Activated CD8-positive, alpha-beta T cell treated with anti-CD3 and anti-CD28 coated beads, Interleukin-2, amount 10 ng/mL, durations not matched to agents 7 days and 5 days (primary cell): ENCODE measurements at places on chromosomes 16 and 17. TPM values are rescaled to one million over a fixed set of nuclear protein-coding genes. Genes with fewer than 3 reads are reported as not detected.

DNA sequence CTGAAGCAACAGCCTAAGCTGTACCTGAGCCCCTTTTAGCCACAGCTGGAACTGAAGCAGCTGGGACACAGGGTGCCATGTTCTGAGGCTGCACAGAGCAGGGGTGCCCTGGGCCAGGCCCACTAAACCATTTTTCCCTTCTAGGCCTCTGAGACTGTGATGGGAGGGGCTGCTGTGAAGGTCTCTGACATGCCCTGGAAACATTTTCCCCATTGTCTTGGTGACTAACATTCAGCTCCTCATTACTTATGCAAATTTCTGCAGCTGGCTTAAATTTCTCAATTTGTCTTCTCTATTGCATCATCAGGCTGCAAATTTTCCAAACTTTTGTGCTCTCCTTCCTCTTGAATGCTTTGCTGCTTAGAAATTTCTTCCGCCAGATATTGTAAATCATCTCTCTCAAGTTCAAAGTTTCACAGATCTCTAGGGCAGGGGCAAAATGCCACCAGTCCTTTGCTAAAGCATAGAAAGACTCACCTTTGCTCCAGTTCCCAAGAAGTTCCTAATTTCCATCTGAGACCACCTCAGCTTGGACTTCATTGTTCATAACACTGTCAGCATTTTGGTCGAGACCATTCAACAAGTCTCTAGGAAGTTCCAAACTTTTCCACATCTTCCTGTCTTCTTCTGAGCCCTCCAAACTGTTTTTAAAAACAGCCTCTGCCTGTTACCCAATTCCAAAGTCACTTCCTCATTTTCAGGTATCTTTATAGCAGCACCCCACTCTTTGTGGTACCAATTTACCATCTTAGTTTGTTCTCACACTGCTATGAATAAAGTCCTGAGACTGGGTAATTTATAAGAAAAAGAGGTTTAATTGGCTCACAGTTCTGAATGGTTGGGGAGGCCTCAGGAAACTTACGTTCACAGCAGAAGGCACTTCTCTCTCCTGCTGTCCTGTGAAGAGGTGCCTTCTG, 49.8 kb downstream of the TMEM100 start:
- no peaks in the 10 kb centered on the region for H3K36me3 ChIP-seq
- no peak overlapping the region for H3K4me3 ChIP-seq
- peaks cover 4% of the 10 kb centered on the region for H3K27me3 ChIP-seq
- H3K27ac ChIP-seq: no peak overlapping the region
- DNase-seq: no peak

KRT27 gene
- total RNA-seq: not detected

GRCh38 chr17:81888105-81888987, 3.0 kb downstream of the ALYREF start:
- H3K36me3 ChIP-seq: peaks cover 57% of the 10 kb centered on the region
- no peaks in the 10 kb centered on the region for H3K27me3 ChIP-seq
- no peak for DNase-seq
- peak overlapping the region; percentile 32 for H3K4me3 ChIP-seq
- peak overlapping the region; percentile 50 for H3K27ac ChIP-seq
- peaks cover 37% of the 10 kb centered on the region for H3K4me1 ChIP-seq

- DNase-seq: no peak
- no peak within 1 kb of the TSS for H3K27ac ChIP-seq
- H3K4me1 ChIP-seq: no peaks in the 10 kb centered on the region
- peaks cover 32% of the 10 kb centered on the region for H3K27me3 ChIP-seq
These were observed at the start of gene CCDC92B for GRCh38 chr17:2749058-2749783. Gene CCDC92B, minus strand, starts transcription at chr17:2749652. Its CDS starts 14,507 bp downstream, at chr17:2735145.

DNA sequence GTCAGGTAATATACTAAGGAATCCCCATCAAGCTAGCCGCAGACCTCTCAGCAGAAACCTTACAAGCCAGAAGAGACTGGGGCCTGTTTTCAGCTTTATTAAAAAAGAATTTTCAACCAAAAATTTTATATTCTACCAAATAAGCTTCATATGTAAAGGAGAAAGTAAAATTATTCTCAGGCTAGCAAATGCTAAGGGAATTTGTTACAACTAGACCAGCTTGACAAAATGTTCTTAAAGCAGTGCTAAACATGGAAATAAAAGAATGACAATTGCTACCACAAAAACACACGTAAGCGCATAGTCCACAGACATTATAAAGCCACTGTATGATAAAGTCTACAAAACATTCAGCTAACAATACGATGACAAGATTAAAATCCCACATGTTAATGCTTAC, 449.4 kb upstream of the MON1B start:
- H3K4me3 ChIP-seq: no peak overlapping the region
- no peak for DNase-seq
- no peak overlapping the region for H3K27ac ChIP-seq
- H3K27me3 ChIP-seq: no peaks in the 10 kb centered on the region

DNA sequence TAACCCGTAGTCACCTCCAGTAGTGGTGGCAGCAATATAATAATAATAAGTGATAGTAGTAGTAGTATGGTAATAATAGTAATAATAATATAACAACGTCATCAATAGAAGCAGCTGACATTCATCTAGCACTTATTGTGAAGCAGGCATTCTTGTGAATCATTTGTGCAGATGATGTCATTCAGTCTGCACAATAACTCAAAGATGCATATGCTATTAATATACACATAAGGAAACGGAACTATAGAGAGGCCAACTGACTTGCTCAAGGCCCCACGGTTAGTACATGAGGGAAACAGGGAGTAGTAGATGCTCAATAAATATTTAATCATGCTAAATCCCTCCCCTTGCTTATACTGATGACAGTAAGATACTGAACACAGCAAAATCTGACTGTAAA, 35.4 kb upstream of the GAN start:
- H3K4me3 ChIP-seq: no peak overlapping the region
- H3K27me3 ChIP-seq: no peaks in the 10 kb centered on the region
- no peaks in the 10 kb centered on the region for H3K36me3 ChIP-seq
- H3K4me1 ChIP-seq: no peaks in the 10 kb centered on the region
- no peak for DNase-seq
- H3K27ac ChIP-seq: no peak overlapping the region

GRCh38 chr17:64786337-64786736, 124.2 kb upstream of the SMURF2 start:
- no peak overlapping the region for H3K27ac ChIP-seq
- no peaks in the 10 kb centered on the region for H3K27me3 ChIP-seq
- peaks cover 29% of the 10 kb centered on the region for H3K4me1 ChIP-seq
- H3K36me3 ChIP-seq: peaks cover 16% of the 10 kb centered on the region
- no peak overlapping the region for H3K4me3 ChIP-seq

DNA sequence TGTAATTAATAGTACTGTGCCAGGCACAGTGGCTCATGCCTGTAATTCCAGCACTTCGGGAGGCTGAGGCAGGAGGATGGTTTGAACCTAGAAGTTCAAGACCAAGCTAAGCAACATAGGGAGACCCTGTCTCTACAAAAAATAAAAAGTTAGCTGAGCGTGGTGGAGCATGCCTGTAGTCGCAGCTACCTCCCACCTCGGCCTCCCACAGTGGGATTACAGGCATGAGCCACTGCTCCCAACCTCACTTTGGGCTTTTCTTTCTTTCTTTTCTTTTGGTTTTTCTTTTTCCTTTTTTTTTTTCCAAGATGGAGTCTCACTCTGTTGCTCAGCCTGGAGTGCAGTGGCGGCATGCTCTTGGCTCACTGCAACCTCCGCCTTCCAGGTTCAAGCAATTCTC, 137.8 kb downstream of the MRM1 start:
- H3K27me3 ChIP-seq: peaks cover 11% of the 10 kb centered on the region
- H3K4me3 ChIP-seq: no peak overlapping the region
- no peak overlapping the region for H3K27ac ChIP-seq
- no peak for DNase-seq
- H3K4me1 ChIP-seq: no peaks in the 10 kb centered on the region

- DNase-seq: peak; percentile 60
- peak overlapping the region; percentile 99 for H3K27ac ChIP-seq
- peaks cover 93% of the 10 kb centered on the region for H3K4me1 ChIP-seq
- no peaks in the 10 kb centered on the region for H3K27me3 ChIP-seq
These were observed 101.8 kb downstream of the XYLT1 start for GRCh38 chr16:17368951-17369350.

GRCh38 chr17:31388770-31389656, 2.5 kb upstream of the RAB11FIP4 start:
- H3K27me3 ChIP-seq: peaks cover 42% of the 10 kb centered on the region
- DNase-seq: peak; percentile 54

GRCh38 chr17:75848523-75849278, 4.5 kb upstream of the UNC13D start:
- peak; percentile 88 for DNase-seq
- peak overlapping the region; percentile 51 for H3K27ac ChIP-seq
- no peak overlapping the region for H3K4me3 ChIP-seq
- H3K27me3 ChIP-seq: no peaks in the 10 kb centered on the region

DNA sequence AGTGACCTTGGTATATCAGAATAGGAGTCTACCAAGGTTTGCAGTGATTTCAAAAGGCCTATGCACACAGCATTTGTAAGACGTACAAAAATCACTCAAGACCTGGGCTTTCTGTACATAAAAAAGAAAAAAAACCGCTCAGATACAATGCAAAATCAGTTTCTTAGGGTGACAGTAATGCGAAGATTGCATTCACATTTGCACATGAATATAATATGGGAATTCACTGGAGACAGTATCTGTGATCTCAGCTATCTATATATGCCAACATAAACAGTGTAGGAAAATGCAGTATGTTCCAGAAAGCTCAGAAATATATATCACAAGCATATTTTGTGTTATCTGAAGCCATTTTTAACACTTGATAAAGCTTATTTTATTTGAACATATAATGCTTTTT, 176.4 kb upstream of the MYOCD start:
- no peaks in the 10 kb centered on the region for H3K27me3 ChIP-seq
- H3K27ac ChIP-seq: no peak overlapping the region
- H3K36me3 ChIP-seq: no peaks in the 10 kb centered on the region
- DNase-seq: no peak
- H3K4me3 ChIP-seq: no peak overlapping the region

- peaks cover 95% of the 10 kb centered on the region for H3K4me1 ChIP-seq
- H3K36me3 ChIP-seq: peaks cover 48% of the 10 kb centered on the region
- peak overlapping the region; percentile 23 for H3K4me3 ChIP-seq
- H3K27ac ChIP-seq: peak overlapping the region; percentile 93
- DNase-seq: no peak
- H3K27me3 ChIP-seq: no peaks in the 10 kb centered on the region
These were observed 155.4 kb downstream of the CLEC16A start for GRCh38 chr16:11099672-11100205.

GRCh38 chr17:78667741-78668640, 90.8 kb upstream of the DNAH17 start:
- H3K36me3 ChIP-seq: peaks cover 20% of the 10 kb centered on the region
- DNase-seq: no peak
- H3K27me3 ChIP-seq: no peaks in the 10 kb centered on the region
- no peak overlapping the region for H3K4me3 ChIP-seq
- H3K4me1 ChIP-seq: peaks cover 35% of the 10 kb centered on the region
- H3K27ac ChIP-seq: peak overlapping the region; percentile 22

- no peak overlapping the region for H3K4me3 ChIP-seq
- no peak overlapping the region for H3K27ac ChIP-seq
- peaks cover 5% of the 10 kb centered on the region for H3K4me1 ChIP-seq
- H3K36me3 ChIP-seq: no peaks in the 10 kb centered on the region
- peaks cover 2% of the 10 kb centered on the region for H3K27me3 ChIP-seq
- no peak for DNase-seq
These were observed 33.5 kb downstream of the ADAM11 start for GRCh38 chr17:44792276-44792675.

SNX20 gene
- total RNA-seq: 65.3 TPM

DNA sequence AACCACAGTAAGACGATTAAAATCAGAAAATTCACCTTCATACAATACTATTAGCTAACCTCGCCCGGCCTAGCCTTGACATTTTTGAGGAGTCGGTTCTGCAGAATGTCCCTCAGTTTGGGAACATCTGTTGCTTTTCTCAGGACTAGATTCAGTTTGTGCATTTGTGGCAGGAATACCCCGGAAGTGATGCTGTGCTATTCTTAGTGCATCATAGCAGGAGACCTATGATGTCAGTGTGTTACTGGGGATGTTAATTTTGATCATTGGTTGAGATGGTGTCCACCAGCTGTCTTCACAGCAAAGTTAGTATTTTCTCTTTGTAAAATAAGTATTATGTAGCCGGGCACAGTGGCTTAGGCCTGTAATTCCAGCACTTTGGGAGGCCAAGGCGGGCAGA, 21.5 kb upstream of the HELZ start:
- H3K4me3 ChIP-seq: no peak overlapping the region
- no peaks in the 10 kb centered on the region for H3K36me3 ChIP-seq

GRCh38 chr17:7912927-7913524, 3.1 kb downstream of the RNF227 start:
- no peak overlapping the region for H3K4me3 ChIP-seq
- no peaks in the 10 kb centered on the region for H3K27me3 ChIP-seq
- peak overlapping the region; percentile 71 for H3K27ac ChIP-seq
- H3K36me3 ChIP-seq: peaks cover 40% of the 10 kb centered on the region

GRCh38 chr16:1913327-1914083, 4.7 kb downstream of the HS3ST6 start:
- peaks cover 29% of the 10 kb centered on the region for H3K27me3 ChIP-seq
- no peak for DNase-seq
- no peak overlapping the region for H3K27ac ChIP-seq
- no peak overlapping the region for H3K4me3 ChIP-seq

DNA sequence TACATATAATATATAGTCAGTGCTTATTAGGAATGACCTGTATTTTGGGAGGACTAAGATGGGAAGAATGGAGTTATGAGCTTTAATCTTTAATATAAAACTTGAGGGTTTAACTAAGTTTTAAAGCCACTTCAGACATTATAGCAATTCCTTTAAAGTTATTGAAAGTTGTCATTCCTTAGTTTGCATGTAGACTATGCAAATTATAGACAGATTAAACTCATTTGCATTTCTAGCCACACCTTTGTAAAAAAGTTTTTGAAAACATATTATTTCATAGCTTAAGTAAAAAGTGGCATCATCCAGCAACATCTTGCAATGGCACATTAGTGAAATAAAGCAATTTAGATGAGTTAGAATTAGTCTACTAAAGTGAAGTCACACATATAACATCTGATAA, 49.8 kb downstream of the C17orf58 start:
- no peak overlapping the region for H3K27ac ChIP-seq
- peaks cover 49% of the 10 kb centered on the region for H3K36me3 ChIP-seq
- H3K4me1 ChIP-seq: no peaks in the 10 kb centered on the region
- no peaks in the 10 kb centered on the region for H3K27me3 ChIP-seq
- no peak for DNase-seq
- no peak overlapping the region for H3K4me3 ChIP-seq

- DNase-seq: peak; percentile 61
- H3K36me3 ChIP-seq: peaks cover 21% of the 10 kb centered on the region
- peak overlapping the region; percentile 86 for H3K4me3 ChIP-seq
- peaks cover 70% of the 10 kb centered on the region for H3K4me1 ChIP-seq
- no peaks in the 10 kb centered on the region for H3K27me3 ChIP-seq
- H3K27ac ChIP-seq: peak overlapping the region; percentile 92
These were observed 7.7 kb upstream of the PECAM1 start for GRCh38 chr17:64398320-64398719.

- peaks cover 30% of the 10 kb centered on the region for H3K36me3 ChIP-seq
- no peak overlapping the region for H3K27ac ChIP-seq
- no peak for DNase-seq
- no peaks in the 10 kb centered on the region for H3K27me3 ChIP-seq
- H3K4me1 ChIP-seq: peaks cover 5% of the 10 kb centered on the region
These were observed 39.4 kb downstream of the WDR45B start for GRCh38 chr17:82608816-82609215.

- H3K36me3 ChIP-seq: no peaks in the 10 kb centered on the region
- no peaks in the 10 kb centered on the region for H3K27me3 ChIP-seq
- no peak for DNase-seq
- no peaks in the 10 kb centered on the region for H3K4me1 ChIP-seq
These were observed 629.0 kb upstream of the CDH8 start for GRCh38 chr16:62665269-62665668.

- no peak overlapping the region for H3K27ac ChIP-seq
- H3K27me3 ChIP-seq: peaks cover 2% of the 10 kb centered on the region
- peaks cover 40% of the 10 kb centered on the region for H3K4me1 ChIP-seq
- H3K36me3 ChIP-seq: peaks cover 5% of the 10 kb centered on the region
- no peak overlapping the region for H3K4me3 ChIP-seq
These were observed 3.0 kb downstream of the MOSMO start for GRCh38 chr16:22010902-22011301.

JUP gene
- total RNA-seq: 6.0 TPM
